ENCODE measurements at places on chromosomes 1 and 21. TPM values are rescaled to one million over a fixed set of nuclear protein-coding genes. Genes with fewer than 3 reads are reported as not detected.

- DNase-seq, result no peak
Observed at GRCh38 chr1:207039380-207040180, 7.0 kb upstream of the C1orf116 start.

DNA sequence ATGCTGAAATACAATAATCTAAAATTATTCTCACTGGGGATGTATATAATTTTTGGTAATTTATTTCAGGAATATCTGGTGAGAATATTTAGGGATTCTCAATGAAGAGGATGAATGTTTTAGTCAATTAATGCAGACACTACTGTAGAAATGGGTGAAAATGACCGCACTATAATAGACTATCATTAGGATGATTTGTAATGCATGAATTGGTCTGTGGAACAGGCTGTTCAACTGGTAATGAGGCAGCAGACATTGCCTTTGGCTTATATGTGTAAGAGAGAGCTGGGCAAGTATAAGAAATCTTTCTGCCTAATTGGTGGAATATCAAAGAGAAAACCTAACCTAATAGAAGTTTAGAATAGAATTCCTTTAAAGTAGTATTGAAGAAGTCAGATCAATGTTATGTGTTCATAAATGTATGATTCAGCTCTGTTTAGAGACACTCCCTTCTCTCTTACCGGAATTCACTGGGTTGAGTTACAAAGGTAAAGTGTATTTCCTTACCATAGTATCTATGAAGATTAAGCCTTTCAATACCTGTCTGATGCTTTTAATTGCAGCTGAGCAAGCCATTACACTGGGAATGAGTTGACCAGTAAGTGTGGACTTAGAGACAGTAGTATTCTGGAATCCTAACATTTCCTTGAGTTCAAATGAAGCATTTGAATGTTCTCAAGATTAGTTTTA lies 274.5 kb downstream of the S1PR1 start:
- no peak for DNase-seq

DNA sequence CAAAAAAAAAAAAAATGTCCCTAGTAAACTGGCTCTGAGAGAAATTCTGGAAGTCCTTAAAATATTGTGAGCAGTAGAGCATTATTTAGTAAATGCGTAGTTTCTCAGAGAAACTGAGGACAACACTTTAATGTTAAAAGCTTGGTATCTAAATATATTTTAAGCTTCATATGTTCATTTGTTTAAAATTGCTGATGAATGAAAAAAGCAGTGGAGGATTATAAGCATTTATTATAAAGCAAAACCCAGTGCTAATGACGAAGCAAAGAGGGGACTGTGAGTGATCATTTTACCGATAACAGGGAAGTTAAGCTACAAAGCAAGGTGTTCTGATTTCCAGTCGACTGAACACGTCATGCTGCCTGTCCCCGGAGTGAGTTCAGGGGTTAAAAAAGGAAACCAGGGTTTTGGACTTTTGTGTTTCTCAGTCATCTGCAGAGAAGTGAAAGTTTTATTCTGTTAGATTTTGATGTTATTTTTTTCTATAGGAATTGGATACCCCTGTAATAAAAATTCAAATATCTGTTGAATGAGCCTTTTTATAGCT lies 64.5 kb upstream of the SCCPDH start:
- DNase-seq, result no peak

The SLC26A9 gene
- total RNA-seq, result not detected

The LCK gene
- under 0.01 TPM for total RNA-seq

Measured in lung microvascular endothelial cell (primary cell).